ENCODE measurements at places on chromosomes 2 and 18. TPM values are rescaled to one million over a fixed set of nuclear protein-coding genes. Genes with fewer than 3 reads are reported as not detected.

DNA sequence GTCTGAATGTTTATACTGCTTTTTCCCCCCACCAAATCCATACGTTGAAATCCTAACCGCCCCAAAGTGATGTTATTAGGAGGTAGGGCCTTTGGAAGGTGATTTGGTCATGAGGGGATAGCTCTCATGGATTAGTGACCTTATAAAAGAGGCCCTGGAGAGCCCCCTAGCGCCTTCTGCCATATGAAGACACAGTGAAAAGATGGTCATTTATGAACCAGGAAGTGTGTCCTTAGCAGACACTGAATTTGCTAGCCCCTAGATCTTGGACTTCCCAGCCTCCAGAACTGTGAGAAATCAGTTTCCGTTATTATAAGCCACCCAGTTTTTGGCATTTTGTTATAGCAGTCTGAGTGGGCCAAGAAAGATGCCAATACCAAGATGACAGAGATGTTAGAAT, 7.2 kb upstream of the TSN start:
- no peak for DNase-seq

GRCh38 chr2:12605936-12606335, 110.8 kb upstream of the TRIB2 start:
- no peak for DNase-seq

DNA sequence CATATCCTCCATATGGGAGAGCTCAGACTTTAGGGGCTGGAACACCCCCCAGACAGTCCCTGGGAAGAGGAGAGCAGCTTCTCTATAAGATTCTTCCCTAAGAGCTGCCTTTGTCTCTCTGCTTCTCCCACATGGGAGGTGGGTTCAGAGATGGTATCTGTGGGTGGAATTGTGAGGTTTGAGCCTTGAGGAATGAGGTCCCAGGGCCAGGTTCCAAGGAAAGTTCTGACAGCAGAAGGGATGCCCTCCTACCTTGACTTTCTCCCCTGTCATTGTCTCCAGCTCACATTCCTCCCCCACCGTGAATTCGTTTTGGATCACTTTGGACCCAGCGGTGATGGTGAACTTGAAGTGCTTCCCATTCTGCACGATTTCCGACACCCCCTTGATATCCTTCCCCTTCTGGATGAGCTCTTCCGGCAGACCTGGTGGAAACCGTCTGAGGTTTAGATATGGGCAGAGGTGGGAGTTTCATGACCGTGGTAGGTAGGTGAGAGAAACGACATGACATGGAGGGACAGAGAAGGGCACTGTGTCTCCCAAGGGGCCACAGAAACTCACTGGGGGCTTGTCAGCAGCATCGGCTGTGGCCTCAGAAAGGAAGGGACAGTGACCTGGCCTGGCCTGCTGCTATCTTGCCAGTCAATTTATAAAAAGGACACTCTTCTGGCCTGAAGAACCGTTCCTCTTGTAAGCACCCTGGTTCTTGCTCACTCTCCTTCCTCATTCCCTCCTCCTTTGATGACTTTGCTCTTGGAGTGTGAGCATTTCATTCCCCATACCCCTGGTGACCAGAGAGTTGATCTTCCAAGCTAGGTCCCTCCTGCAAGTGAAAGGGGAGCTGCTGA, 1.7 kb downstream of the FABP1 start:
- DNase-seq, result no peak

DNA sequence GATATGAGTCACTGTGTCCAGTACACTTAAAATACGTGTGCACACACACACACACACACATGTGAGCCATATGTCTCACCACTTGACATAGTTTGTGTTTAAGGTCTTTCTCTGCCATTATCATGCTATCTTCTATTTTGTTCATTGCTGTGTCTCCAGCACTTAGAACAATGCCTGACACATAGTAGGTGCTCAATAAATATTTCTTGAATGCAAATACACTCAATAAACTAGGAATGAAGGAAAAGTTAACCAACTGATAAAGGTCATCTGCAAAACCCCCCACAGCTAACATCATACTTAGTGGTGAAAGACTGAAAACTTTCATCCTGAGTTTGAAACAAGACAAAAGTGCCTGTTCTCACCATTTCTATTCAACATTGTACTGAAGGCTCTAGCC, 4.4 kb downstream of the MOCOS start:
- DNase-seq, result no peak

The ACVR1C gene
- 0.07 TPM for total RNA-seq

The PLB1 gene
- 0.46 TPM for total RNA-seq

The REG1A gene
- not detected for total RNA-seq

Data from pulmonary artery endothelial cell (primary cell).